ENCODE measurements at places on chromosomes 7 and 10.

GRCh38 chr7:115613836-115614235, 416.7 kb downstream of the TFEC start:
- DNase-seq = no peak

GRCh38 chr10:77159538-77160110, 478.0 kb downstream of the KCNMA1 start:
- DNase-seq = no peak

- DNase-seq = no peak
These were observed 869.8 kb downstream of the LRMDA start for GRCh38 chr10:76301211-76301610.

DNA sequence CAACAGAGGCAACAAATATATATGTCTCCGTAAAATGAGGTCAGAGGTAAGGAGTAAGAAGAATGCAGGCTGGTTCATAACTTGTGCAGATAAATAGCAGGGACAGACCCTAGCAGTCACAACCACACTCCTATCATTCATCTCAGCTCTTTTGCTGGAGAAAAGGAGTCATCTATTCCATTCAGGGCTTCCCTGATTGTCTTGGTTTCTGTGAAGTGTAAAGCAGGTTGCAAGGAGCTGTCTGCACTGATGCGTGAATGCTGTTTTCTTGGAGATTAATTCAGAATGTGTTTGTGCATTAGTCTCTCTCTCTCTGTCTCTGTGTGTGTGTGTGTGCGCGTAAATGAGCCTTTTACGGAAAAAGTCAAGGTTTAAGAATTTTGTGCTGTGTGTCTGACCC, 643.3 kb upstream of the SORCS1 start:
- DNase-seq = no peak

DNA sequence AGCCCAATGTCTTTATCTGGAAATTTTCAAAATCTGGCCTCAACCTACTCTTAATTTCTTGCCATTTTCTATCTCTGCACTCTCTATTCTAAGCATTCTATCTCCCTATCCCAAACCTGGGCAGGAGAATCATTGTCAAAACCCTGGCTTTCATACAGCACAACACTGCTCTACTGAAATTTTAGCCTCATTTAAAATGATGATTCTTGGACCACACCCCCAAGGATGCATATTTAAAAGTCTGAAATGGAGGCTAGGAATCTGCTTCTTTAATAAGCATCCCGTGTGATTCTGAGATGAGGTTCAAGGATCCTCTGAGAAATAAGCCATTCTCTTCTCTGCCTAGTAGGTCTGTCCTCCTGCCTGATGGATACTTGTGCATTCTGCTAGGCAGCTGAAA, 50.8 kb upstream of the EGR2 start:
- no peak for DNase-seq

- DNase-seq = no peak
These were observed 752 bp upstream of the CAMK2G start for GRCh38 chr10:73875139-73875475.

DNA sequence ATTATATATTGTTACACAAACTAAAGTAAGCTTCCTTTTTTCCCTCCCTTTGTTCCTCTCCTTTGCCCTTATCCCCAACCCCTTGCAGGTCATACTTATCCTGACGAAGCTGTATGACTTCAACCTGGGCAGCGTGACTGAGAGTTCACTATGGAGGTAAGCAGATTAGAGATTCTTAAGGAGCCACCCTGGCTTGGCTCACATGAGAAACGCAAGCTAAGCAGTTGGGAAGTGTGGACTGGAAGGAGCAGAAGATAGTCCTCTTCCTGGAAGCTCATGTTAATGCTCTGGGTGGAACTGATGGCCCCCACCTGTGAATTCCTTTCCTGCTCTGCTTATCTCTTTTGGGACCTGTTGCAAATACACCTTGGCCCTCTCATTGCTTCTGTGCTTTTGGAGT, 201.6 kb downstream of the SORCS3 start:
- DNase-seq = no peak

- no peak for DNase-seq
These were observed 64.3 kb downstream of the AP3M1 start for GRCh38 chr10:74086317-74086716.

- no peak for DNase-seq
These were observed 180.7 kb upstream of the KAT6B start for GRCh38 chr10:74645692-74646091.

- DNase-seq = no peak
These were observed 574.6 kb downstream of the GRID1 start for GRCh38 chr10:85791818-85792532.

DNA sequence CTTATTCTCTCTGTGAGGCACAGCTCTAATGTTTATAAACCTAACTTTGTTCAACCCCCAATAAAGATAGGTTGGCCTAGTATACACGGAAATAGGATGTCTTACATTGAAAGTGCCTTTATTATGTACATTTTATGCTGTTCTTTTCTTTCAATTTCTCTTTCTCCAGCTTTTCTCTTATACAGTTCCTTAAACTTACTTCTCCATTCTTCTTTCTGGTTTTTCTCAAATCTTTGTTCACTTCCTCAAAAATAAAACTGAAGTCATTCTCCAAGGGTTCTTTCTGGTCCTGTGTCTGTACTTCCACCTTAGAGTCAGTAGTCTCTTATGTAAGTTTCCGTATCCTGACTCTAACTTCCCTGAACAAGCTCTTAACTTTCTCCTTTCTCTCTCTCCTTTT, 29.2 kb upstream of the NAMPT start:
- DNase-seq = no peak

DNA sequence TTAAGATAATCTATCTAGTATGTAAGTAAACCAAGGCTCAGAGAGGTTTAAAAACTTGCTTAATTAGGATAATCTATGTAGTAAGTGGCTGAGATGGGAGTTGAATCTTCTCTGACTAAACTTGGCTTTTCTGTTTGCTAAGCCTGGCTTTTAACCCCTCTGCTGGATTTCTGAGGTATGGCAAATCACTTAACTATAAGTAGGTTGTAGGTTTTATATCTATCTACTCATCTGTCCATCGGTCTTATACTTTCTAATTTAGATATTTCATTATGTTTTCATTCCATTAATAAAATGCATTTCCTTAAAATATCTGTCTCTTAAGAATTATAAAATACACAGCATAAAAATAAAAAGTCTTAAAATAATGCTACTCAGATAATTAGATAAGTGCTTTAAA, 59.4 kb downstream of the ST7 start:
- no peak for DNase-seq

DNA sequence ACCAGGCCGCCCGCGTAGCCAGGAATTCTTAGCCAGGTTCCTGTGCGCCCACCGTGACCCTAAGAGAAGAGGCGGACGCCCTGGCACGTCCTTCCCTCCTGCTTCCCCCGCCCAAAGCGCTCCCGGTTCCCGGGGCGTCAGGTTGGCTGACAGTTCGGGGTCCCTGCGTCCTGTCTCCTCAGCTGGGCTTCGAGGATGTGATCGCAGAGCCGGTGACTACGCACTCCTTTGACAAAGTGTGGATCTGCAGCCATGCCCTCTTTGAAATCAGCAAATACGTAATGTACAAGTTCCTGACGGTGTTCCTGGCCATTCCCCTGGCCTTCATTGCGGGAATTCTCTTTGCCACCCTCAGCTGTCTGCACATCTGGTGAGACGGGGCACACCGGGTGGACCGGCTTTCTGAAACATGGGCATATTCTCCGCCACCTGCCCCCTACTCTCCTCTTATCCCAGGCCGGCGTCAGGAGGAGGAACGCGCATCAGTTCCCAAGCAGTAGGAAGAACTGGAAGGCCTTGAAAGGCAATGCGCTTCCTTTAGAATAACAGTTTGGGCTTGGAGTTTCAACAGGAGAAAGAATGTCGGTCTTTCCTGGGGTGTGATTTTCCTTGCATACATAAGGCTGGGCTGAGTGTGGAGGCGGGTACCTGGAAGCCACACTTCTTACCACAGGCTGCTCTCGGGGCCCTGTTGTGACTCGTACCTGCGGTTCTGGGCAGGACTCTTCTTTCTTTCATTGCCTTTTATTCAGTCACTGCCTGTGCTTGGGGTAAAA, 728 bp downstream of the CAV2 start:
- DNase-seq = no peak

DNA sequence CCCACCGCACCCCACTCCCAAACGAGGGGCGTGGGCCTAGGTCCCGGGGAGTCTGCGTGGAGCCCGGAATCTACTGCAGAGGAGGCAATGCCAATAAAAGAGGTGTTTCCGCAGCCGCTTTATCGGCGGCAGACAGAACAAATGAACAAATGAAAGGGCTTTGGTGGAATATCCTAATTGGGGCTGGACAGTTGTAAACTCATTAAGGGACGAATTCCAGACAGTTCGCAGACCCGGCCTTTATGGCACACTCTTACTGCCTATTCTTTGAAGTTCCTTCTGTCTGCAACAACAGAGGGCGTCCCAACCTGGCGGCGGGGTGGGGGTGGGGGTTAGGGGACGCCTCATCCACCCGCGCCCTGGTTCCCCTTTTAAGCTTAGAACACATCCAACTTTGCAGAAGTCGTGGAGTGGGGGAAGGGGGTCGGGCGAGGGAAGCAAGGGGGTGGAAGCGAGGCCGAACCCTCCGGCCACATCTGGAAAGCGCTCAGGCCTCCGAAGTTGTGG, 4.1 kb downstream of the HOXA9 start:
- peak; percentile 82 for DNase-seq

DNA sequence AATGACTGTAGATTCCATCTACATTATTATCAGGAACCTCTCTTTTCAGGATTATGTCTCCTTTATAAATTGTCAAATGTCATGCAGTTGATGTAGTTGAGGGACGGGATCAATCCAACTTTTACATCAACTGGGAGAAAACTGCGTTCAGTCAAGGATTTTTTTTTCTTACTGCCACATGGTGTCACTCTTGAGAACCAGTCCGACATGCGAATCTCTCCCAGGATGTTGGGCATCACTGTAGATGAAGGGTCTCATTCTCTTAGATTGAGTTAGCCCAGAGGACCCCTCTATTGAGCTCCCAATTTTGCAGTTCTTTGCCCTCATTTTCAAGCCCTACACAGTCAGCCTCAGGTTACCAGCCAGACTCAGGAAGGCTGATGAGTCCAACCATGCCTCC, 120.3 kb upstream of the PTPRZ1 start:
- no peak for DNase-seq

GRCh38 chr7:44845451-44845850, 2.4 kb downstream of the H2AZ2 start:
- DNase-seq = no peak

- DNase-seq = no peak
These were observed 105.6 kb downstream of the NSUN6 start for GRCh38 chr10:18545621-18546305.

DNA sequence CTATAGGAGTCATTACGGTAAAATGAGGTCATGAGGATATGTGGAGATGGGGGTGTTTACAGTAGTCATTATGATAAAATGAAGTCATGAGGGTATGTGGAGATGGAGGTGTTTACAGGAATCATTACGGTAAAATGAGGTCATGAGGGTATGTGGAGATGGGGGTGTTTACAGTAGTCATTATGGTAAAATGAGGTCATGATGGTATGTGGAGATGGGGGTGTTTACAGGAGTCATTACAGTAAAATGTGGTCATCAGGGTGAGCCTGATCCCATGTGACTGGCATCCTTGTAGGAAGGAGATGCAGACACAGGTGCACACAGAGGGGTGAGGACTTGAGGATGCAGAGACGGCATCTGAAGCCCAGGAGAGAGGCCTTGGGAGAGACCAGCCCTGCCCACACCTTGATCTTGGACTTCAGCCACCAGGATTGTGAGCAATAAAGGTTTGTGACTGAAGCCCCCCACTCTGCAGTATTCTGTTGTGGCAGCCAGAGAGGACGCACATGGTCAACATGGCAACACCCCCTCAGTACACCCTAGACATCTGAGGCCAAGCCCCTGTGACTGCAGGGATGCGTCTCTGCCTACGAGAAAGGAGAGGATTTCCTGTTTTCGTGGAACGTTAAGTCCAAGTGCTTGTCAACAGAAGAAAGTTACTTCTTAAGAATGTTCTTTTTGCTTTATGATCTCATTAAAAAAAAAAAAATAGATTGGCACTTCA, 544.4 kb downstream of the DNAJB6 start:
- no peak for DNase-seq

DNA sequence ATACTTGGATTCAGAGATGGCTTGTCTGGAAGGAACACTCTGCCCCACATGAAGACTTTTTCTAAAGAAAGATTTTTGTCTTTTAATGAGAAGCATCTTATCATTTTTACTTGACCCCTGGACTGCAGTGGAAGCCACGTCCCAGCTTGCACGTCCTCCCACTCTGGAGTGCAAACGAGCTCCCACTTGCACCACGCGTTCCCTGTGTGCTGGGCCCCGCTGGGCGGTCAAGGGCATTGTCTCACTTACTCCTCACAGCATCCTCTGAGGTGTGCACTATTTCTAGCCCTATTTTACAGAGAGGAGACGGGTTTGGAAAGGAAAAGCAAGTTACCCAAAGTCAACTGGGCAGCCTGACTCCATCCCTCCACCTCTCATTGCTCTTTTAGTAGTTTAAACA, 175.2 kb downstream of the HIBADH start:
- DNase-seq = no peak

- DNase-seq = no peak
These were observed 43.7 kb downstream of the OSBPL3 start for GRCh38 chr7:24936121-24936824.

DNA sequence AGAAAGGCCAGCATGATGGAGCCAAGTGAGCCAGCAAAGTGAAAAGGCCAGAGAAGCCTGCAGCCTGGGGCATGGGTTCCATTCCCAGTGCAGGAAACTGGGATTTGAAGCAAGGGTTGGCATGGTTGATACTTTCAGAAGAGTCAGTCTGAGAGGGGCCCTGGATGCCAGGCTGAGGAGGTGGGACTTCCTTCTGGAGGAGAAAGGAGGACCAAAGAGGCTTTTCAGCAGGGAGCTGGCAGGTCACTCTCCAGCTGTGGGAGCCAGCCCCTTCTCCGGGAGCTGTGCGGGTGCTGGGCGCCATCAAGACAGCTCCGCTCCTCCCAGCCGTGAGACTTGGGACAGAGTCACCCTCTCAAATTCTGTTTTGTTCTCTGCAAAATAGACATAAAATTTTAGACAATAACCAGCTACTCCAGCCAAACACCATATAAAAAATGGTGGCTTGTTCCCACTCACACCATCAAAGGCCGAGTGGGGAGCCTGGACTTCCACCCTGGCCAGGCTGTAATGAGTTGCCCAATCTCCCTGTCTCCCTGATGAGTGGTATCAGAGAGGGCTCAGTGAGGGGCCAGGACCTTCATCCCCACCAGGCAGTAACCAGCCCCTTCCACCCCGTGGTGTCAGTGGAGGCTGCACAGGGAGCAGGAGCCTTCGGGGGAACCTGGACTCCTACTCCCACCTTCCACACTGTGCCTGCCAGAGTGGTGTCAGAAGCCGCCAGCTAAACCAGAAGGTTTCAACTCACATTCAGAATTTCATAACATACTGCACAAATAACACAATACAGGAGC, 133.6 kb upstream of the RET start:
- no peak for DNase-seq

- DNase-seq = no peak
These were observed 6.0 kb upstream of the GNA12 start for GRCh38 chr7:2849941-2850766.

DNA sequence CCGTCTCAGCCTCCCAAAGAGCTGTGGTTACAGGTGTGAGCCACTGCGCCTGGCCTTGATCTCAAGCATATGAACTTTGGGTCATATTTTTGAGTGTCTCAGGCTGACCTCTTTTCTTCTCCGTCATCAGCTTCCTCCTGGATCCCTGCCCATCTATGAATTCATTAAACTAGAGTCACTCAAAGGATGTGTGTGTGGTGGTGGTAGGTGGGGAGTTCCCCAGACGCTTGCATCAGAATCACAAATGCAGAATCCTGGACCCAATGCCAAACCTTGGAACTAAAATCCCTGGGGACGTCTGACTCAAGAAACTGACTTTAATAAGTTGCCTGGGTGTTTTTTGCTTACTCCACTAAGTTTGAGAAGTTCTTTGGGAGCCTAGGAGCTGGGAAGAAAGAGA, 6.7 kb upstream of the CREB5 start:
- DNase-seq = no peak

Data from left forelimb (tissue), 1 donor.